Stimulated activated CD4-positive, alpha-beta T cell treated with anti-CD3 and anti-CD28 coated beads, Interleukin-12 subunit alpha, Interleukin-12 subunit beta, amount 100 ng/mL, for 48 hours (primary cell): ENCODE measurements at places on chromosomes 7 and 10.

- DNase-seq: no peak
These were observed 27.2 kb upstream of the ARMS2 start for GRCh38 chr10:122427280-122427679.

- DNase-seq: no peak
These were observed 13.2 kb downstream of the AKR1B15 start for GRCh38 chr7:134562136-134562535.

- DNase-seq: no peak
These were observed 78.7 kb downstream of the NKX6-2 start for GRCh38 chr10:132707121-132707775.

- DNase-seq: no peak
These were observed 140.6 kb upstream of the KMT2E start for GRCh38 chr7:104873401-104873800.

DNA sequence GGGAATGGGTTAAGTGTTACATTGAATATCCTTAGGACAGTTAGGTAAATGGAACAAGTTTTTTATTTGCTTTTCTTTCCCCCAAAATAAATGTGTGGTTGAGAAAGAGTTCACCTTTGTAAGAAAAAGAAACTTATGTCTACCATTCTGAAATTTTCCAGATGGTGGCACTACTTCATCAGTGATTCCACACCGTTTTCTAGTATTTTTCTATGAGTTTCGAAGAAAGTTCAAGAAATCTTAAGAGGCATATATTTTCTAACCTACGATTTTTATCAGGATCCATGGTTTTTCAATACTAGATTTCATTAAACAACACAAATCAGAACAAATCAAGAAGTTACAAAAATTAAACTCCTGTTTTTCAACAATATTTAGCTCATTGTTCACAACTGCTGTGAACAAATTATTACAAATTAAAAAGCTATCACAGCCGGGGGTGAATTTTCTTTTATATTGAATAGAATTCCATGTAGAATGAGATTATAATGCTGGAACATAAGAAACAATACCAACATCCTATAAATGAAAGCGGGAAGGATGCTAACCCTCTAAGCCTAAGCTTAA, 163.1 kb upstream of the NPVF start:
- DNase-seq: no peak
